ENCODE measurements at places on chromosomes 3 and 15.

- peak; percentile 41 for DNase-seq
Measured at GRCh38 chr15:70763120-70763949, at the start of gene UACA. Gene UACA (minus strand): TSS chr15:70763558. CDS start chr15:70763407, 151 bp downstream.

DNA sequence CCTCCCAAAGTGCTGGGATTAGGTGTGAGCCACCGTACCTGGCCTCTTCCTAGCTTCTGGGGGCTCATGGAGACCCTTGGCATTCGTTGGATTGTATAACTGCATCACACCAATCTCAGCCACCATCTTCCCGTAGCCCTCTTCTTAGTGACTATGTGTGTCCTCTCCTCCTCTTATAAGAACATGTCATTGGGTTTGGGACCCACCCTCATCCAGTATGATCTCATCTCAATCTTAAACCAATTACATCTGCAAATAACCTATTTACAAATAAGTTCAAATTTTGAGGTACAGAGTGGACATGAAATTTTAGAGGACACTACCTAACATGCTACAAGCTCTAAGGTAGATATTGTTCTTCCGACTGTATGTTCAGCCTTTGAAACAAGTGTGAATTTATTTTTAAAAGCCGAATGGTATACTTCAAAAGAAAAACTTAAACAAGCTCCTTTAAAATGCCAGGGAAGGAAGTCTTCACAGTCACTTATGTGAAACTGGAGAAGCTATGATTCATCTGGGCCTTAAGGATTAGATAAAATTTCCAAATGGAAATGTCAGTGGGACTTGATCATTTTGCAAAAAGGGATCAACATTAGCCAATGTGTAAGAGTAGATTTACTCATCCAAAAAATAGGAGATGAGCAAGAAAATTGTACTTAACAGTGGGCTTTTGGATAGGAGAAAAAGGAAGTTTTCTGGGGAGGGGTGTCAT, 225.7 kb downstream of the MEX3B start:
- no peak for DNase-seq

- no peak for DNase-seq
Measured at GRCh38 chr3:97021778-97022177, 207.4 kb downstream of the EPHA6 start.

- no peak for DNase-seq
Measured at GRCh38 chr15:42891569-42891968, 29.0 kb downstream of the TTBK2 start.

GRCh38 chr3:30754426-30754825, 140.0 kb downstream of the GADL1 start:
- no peak for DNase-seq

- DNase-seq, result no peak
Measured at GRCh38 chr15:26537663-26538062, 235.2 kb downstream of the GABRB3 start.

GRCh38 chr3:122353215-122353614, 28.2 kb downstream of the CSTA start:
- DNase-seq, result no peak

GRCh38 chr15:27235681-27236080, 264.7 kb downstream of the GABRG3 start:
- DNase-seq, result no peak
